Cerebellar cortex (tissue), 1 donor: ENCODE measurements at places on chromosomes 3 and 15.

DNA sequence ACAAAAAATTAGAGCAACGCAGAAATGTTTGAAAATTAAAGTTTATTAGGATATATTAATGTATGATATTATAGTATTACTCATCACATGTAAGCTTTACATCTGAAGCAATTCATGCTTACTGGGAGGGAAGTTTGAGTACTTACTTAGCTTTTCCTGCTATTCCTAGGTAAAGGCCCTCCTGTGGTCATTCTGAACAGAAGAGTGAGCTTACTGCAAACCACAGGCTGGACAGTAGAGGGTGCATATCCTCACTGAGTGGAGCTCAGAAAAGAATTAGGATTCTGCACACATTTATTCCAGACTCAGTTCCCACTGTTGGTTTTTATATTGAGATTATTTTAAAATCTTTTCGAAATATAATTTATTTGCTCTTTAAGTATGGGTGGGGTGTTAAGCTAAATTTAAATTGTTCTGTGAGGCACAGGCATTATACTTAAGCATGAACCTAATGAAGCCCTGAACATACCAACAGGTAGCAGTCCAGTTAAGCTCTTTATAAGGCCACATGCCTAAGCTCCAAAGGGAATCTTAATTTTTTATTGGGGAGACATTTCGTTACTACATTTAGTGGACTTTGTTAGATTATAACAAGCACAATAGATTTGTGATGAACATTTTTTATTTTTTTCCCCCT is 10.2 kb downstream of the MRPS22 start:
- peak; percentile 57 for DNase-seq

- no peak for DNase-seq
These were observed 3.7 kb upstream of the B3GALNT1 start for GRCh38 chr3:161108840-161109239.

DNA sequence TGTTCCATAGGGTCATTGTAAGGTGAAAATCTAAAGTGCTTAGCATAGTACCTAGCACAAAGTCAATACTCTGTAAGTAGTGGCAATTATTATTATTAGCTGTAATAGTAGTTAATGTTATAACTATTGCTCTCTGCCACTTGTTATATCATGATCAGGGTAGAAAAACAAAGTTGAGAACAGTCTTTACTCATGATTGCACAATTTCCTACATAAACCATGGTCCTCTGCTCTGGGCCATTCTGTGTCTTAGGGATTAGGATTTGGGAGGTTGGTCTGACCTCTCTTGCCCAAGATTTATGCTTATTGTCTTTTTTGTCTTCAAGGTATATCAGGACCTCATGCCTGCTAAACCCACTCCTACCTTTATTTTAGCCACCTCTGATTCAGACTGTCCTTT is 4.3 kb upstream of the LRRC58 start:
- no peak for DNase-seq

- DNase-seq = no peak
These were observed 429.3 kb upstream of the AZI2 start for GRCh38 chr3:28777806-28778475.

DNA sequence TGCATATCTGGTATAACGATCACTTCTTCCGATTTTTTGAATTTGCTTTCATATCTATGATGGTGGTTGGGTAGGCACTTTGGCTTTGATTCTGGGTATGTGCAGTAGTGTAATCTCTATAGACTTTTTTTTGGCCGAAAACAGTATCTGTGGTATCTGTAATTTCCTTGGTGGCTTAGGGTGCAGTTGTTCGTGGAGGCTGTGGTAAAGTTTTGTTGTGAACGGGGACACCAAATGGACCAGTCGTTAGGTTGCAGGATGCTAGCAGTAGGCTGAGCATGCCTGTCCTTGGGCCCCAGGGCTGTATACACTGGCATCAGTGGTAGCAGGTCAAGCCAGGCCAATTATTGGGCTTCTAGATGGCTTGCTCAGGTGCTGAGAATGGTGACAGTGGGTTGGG is 55.2 kb downstream of the CCDC66 start:
- DNase-seq = no peak

- no peak for DNase-seq
These were observed 227.2 kb downstream of the CNTN3 start for GRCh38 chr3:74387111-74387735.

- no peak for DNase-seq
These were observed 64.4 kb downstream of the MAGEF1 start for GRCh38 chr3:184647405-184647936.

DNA sequence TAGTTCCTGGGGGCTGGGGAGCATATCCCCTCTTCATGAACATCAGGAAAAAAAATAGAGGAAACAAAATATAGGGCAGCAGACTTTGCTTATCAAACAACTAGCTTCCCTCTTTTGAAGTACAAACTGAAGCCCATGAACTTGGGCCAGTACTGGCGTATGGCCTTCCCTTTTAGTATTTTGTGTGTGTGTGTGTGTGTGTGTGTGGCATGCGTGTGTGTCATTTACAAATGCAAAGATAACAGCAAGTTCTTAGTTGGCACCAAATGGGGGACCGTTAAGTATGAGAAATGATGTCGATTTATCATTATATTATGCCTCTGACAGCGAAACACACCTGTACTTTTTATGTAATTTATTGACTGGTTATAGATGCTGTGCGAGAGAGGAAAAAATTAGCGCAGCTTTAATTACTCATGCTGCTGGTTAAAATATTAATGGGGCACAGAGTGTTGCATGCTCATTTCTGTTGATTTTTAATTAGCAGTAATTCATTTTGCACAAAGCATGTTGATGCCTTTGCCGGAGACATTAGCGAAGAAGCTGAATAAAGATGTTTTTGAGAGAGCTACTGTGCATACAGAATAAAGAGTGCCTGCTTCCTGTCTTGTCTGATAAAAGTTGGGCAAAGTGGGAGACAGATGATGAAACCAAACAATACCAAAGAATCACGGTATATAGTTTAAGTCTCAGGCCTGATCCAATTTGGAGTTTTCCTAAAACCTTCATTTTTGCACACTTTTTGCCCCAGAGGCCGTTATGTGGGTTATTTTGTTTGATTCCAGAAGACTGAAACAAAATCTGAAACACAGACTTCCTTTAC is 297.1 kb downstream of the SATB1 start:
- no peak for DNase-seq

DNA sequence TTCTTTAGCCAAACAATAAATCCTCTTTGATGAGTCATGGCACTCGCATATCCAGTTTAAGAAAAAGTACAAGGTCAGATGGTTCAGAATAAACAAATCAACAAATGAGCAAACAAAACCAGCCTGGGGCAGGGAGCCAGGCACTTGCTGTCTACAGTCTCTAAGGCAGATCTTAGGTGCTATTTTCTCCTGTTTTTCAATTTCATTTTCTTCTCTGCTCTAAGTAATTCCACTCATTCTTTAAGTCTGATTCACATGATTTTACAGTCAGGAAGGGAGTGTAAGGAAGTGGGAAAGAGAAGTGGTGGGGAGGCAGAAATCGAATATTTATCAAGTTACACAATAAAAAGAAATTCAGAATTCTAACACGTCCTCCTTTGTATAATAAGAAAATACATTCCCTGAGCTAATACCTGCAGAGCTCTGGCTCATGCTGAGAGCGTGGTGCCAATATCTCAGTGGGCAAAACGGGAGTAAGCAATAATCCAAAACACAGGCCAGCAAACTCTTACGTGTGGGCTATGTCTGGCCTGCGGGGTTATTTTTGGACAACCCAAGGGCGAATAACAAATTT is 298.6 kb downstream of the ADAMTS17 start:
- DNase-seq = no peak

GRCh38 chr3:9762871-9763270 is 6.9 kb downstream of the CAMK1 start:
- no peak for DNase-seq

GRCh38 chr3:151925419-151925818 is 52.0 kb downstream of the SUCNR1 start:
- DNase-seq = no peak

DNA sequence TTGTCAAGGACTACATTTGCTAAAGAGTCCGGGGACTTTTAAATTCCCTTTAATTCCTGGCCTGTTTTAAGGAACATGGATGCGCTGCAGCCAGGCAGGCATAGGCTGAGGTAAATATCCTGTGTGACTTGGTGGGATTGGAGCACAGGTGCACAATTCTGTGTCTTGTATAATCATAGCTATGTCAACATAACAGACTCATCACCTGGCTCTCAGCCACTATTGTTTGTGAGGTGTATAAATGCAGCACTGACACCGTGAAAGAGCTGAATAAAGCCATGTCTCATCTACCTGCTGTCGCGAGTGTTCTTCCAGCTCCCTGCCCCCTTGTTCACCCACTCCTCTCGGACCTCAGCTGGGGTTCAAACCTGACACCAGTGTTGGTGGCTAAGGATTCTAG is 109.7 kb downstream of the MFSD1 start:
- no peak for DNase-seq

DNA sequence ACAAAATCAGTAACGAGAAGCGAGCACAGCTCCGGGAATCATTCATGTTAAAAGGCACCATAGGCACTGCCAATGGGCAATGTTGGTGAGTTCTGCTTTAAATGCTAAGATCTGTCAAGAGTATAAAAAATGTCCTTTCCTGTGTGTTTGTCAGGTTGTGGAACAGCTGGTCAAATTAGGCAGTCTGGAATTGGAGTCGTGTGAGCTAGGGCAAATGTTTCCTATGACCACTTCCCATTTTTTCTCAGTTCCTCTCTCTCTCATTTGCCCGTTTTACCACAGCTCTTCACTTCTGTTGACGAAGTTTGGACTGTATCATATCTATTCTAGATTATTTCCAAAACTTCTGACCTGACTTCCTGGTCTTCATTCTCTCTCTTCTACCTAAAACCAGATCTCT is 60.8 kb upstream of the GOLIM4 start:
- no peak for DNase-seq

DNA sequence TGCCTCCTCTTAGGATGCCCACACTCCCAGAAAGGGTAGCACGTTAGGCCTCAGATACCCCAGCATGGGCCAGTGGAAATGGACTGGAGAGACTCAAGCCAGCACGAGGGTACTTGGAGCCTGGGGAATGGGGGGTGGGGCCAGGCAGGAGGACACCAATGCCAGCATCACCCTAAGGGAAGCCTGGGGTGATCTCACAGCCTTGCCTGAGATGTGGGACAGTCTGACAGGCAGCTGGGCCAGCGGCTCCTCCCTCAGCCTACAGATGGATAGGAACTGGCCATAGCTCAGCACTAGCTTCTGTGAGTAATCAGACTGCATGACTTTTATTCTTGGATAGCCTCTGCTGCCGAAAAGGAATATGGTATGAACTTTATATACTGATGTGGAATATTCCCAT is 59.6 kb upstream of the MRPS22 start:
- DNase-seq = no peak

DNA sequence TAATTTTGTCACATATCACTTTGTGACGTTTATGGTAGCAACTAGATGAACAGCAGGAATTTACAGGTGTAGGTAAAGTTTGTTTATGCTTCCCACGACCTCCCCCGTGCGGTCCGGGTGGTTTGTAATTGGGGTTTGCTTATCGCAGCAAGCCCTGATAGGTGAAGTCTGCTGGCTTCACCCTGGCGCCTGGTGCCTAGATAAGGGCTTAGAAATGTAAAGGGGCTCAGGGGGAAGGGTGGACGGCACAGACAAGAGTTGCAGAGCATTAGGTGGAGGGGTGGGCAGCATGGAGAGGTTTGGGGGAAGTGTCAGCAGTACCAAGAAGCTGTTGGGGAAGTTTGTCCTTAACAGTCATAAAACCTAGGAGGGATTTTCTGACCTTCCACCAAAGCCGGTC is 108.1 kb upstream of the RNF7 start:
- DNase-seq = no peak

DNA sequence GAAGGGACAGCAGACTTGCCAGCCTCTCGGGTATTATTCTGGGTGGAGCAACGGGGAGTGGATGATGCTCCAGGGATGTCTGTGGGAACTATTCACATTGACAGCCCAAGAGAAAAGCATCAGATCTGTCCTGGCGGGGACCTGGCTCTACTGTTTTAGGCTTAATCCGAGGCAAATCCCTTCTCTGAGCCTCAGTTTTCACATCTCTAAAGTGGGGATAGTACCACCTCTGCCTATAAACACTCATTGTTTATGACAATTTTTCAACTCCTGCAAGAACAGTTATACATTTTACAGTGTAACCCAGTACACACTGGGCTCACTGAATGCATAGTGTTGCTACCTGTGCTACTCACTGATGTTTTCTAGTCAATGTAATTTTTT is 9.3 kb downstream of the PDIA5 start:
- DNase-seq = no peak

DNA sequence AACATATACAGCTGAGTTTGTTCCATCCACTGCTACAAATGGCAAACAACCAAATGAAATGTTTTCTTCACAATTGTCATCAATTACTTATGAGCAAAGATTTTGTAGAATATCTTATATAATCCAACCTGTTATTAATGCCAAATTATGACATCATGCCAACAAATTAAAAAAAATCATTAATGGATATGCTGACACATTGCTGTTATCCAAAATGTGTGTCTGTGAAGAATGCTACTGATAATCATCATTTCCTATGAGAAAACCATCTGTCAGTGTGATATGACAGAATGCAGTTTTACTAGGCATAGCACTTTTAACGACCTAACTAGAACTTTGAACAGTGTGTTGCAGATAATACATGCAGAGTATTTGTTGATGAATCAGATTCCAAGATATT is 556.5 kb upstream of the KCNMB2 start:
- DNase-seq = no peak

DNA sequence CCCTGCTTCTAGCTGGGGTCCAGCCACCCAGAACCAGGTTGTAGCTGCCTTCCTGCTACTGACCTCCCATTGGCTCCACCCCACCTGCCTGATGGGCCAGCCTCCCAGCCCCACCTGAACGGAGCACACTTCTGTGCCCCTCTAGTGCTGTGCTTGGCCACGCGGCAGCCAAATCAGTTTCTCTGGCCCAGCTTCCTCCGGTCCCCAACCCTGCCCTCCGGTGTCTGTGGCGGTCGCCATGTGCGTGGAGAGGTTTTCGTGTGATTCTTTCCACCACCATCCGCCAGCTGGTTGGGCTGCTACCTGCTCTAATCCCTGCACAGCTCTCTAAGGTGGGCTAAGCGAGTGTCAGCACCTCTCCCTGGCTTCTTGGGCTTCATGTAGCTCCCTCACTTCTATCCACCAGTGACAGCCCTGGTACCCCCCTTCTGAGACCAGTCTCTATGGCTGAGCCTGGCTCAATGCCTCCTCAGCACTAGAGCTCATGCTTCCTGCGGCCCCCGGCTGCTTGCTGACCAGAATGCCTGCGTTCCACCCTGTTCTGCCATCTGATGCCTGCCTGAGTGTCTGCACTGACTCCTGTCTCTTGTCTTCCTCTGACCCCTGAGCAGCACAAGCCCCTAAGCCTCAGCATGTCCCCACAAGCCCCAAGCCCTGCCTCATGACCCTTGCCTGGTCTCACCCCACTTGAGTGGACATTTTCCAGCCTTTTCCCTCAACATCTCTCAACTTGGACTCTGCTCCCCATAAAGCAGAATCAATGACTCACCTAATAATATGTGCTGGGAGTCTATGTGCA is 23.2 kb upstream of the MAGEF1 start:
- no peak for DNase-seq

DNA sequence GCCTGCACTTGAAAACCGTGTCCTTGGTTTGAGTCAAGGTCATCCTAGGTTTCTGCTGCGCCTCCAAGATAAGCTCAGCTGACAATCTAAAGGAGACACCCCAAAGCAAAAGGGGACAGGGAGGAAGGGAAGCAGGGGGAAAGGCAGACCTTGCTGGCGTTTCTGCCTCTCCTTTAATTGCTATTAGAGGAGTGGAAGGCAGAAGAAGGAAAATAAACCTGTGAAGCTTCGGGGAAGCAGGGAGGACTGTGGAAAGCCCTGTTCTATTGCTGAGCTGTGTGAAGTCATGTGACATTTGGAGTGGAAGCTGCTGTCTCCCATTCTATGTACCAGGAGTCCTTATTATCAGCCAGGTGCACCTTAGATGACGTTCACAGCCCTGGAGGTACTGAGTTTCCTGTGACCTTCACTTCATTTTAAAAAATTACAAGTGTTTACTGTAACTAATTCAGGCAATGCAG is 21.5 kb upstream of the CHD2 start:
- DNase-seq = peak; percentile 9
